Stimulated activated CD4-positive, alpha-beta T cell treated with anti-CD3 and anti-CD28 coated beads, Interleukin-1b, Interleukin-23, amount 100 ng/mL, for 48 hours (primary cell): ENCODE measurements at places on chromosomes 3 and 15.

DNA sequence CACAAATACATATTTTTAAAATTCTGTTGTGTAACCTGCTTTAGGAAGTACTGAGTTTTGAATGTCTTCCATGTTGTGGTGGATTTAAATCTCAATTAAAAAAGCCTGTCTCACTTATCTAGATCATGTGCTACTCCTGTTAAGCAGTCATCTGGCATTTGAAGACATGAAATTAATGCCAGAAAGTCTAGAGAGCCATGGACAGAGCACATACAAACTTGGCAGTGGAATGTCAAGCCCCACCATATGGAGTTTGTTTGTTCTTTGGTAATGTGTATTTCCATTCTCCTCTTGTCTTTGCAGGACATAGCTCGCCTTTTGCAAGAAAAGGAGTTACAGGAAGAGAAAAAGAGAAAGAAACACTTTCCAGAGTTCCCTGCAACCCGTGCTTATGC, 39.3 kb upstream of the UTS2B start:
- no peak for DNase-seq

DNA sequence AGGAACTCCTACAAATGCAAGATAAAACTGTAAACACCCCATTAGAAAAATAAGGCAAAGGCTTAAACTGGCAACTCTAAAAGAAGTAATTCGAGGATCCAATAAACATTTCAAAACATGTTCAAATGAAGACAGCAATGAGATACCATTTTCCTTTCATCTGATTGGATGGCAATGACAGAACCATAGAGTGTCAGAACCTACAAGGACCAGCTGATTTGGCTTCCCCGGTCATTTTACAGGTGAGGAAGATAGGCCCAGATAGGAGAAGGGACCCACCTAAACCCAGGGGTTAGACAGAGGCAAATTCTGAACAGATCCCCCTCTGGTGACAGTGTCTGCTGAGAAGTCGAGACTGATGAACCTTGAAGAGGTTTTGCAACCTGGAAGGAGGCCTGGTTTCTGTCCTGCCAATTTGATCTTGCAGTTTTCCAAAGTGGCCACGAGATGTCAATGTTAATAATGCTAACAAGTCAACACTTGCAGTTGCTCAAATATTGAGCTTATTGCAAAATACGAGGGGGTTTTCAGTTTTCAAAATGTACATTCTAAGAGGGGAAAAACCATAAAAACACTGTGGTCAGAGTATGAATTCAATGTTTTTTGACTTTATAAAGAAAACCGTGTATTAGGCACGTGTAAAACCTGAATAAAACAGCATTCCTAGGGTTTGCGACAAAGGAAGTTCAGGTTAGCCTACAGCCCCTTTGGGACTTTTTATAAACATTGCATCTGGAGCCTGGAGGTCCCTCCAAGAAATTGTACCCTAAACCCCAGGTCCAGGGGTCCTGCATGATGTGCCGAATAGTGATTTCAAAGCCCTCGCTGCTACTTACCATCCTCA, 21.5 kb downstream of the CFAP161 start:
- DNase-seq: no peak

GRCh38 chr3:11624161-11624560, 19.6 kb downstream of the VGLL4 start:
- DNase-seq: peak; percentile 88

DNA sequence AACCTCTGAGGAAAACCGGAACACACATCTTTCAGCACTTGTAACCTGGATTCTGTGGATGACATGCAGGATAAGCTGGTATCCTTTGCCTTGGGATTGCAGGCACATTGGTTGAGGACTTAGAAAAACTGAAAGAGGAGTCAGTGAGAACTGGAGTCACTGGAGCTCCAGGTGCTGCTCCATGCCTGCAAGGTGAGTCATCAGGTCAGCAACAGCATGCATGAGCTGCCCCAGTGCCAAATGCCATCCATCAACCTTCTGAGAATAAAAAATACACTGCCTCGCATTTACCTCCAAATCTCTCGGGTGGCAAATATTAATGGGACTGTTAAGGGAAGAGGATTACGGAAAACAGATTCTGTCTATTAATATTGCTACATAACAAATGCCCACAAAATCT, 729.1 kb downstream of the NTRK3 start:
- no peak for DNase-seq

DNA sequence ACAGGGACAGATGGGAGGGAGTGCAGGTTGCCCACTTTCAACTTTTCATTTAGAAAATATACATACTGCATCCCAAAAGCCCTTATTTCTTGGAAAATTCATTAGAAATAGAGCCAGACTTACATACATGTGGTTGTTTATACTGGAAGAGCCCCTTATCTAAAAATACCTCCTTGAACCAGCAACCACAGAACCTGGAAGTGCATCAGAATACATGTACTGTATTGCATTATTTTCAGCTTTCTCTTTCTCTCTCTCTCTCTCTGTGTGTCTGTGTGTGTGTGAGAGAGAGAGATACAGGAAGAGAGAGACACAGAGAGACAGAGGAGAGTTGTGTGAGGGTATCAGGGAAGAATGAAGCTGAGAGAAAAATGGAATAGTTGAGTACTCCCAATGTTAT, 29.5 kb upstream of the LSAMP start:
- DNase-seq: no peak

DNA sequence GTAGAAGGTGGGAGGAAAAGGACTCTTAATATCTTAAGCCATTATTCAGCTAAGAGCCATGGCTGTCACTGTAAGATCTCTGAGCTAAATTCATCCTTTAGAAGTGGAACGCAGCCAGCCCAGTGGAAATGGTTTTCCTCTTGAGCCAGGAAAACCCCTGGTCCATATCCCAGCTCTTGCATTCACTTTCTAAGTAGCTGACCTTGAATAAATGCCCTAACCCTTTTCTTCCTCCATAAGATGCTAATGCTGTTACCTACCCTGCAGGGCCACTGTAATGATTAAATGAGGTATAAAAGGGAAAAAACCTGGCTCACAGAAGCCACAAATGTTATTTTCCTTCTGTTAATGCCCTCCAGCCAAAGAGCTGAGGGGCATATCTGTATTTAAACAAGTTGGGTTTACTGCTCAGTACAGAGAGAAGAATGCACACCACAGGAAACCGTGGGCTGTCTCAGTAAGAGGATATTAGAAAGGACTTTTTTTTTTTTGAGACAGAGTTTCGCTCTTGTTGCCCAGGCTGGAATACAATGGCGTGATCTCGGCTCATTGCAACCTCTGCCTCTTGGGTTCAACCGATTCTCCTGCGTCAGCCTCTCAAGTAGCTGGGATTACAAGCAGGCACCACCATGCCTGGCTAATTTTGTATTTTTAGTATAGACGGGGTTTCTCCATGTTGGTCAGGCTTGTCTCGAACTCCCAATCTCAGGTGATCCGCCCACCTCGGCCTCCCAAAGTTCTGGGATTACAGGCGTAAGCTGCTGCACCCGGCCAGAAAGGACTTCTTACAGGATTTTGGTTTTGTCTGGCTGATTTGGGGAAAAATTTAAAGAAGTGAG, 6.8 kb downstream of the UBL7 start:
- no peak for DNase-seq

DNA sequence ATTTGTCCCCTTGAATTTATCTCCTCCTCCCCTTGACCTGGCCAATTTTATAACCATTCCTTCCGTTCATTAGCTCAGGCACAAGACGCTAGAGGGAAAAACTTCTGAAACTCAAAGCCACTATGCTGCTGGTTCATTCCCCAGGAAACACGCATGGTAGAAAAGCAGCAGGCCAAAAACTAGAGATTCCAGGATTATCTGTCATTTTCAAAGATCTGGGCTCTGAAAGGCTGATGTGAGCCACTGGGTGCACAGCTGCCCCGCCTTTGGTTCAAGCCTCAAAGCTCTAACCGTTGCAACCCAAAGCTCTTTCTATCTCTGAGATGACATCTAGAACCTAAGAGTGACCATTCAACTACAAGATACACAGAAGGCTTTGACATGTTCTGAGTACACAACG, 6.1 kb downstream of the ANP32A start:
- DNase-seq: no peak

DNA sequence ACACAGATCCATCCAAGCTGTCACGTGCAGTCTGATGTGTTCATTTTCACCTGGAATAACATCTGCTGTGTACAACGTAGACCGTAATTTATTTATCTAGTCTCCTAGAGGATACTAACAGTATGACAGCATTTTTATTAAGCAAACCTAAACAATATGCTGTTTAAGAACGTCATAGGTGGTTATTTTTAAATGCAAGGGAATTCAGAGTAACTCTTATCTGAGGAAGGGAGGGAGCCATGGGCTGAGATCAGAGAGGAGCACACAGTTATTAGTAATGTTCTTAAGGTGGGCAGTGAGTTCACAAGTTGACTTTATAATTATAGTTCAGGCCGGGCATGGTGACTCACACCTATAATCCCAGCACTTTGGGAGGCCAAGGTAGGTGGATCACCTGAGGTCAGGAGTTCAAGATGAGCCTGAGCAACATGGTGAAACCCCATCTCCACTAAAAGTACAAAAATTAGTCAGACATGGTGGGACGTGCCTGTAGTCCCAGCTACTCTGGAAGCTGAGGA, 193.6 kb downstream of the UACA start:
- peak; percentile 51 for DNase-seq
